ENCODE measurements at places on chromosomes 1 and 21.

GRCh38 chr1:196651637-196652215 lies at the start of gene CFH:
CFH (plus strand) TSS chr1:196652043; CDS start chr1:196652118, 75 bp downstream.
- DNase-seq, result peak; percentile 83

DNA sequence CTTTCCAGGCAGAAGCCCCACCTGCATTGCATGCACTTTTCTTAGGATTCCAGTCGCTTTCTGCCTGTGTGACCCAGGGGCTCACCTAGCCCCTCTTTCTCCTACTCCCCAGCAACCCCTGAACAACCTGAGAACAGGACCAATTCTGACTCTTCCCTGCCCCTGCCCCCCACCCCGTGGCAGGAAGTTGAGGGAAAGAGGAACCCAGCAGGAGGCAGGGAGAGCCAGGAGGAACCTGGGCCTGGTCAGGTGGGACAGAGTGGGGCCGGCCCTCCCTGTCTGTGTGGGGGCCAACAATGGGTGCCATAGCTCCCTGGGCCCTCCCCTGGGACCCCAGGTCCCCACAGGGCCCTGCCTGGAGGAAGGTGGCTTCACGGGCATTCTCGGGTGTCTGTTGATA lies 6.1 kb downstream of the BMP8A start:
- no peak for DNase-seq

DNA sequence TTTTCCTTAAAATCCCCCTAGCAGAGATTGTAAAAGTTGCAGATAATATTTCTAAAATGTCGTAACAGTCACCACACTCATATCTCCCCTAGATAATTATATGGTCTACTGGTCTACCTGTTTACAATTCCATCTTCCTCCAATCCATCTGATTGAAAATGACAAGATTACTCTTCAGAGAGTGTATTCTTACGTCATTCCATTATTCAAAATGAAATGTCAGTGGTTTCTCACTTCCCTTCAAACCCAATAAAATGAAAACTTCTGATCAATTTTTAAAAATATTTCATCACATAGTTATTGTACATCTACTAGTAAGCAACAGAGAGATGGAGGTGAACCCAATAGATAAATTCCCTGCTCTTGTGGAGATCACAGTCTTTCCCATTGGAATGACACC lies 202.2 kb upstream of the C8B start:
- DNase-seq, result no peak

DNA sequence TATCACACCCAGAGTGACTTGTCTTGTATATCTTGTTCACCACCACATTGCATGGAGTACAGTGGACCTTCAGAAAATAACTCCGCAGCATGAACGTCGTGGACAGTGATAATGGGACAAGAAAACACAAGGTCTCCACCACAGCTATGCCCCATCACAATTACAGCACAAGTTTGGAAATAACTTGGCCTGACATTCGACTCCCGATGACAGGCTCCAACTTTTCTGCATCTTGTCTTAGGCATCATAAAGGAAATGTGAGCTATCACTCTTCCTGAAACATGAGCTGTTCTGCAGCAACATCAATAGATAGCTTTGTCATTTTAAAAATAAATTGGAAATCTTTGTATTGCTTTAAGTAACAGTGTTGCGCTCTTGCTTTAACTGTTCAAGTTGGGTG lies 2.9 kb downstream of the RRP1B start:
- DNase-seq, result no peak

DNA sequence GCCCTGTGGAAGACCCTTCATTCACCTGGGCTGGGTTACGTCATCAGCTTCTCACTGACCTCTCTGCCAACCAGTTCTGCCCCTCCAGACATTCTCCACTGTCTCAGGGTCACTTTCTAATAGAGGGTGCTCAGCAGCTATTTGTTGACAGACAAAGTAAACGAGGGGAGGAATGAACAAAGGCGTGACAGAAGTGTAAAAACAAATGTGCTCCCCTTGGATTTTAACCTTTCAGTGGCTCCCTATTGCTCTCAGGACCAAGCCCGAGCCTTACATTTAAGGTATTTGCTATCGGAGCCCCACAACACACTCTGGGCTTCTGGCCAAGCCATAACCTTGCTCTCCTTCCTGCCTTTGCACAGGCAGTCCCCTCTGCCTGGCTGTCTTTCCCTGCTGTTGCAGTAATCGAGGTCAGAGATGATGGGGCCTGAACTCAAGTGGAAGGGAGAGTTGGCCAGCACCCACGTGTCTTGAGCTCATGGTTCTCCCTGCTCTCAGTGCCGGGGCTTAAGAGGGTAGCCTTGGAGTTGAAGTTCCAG lies 9.3 kb upstream of the MARCKSL1 start:
- no peak for DNase-seq

GRCh38 chr1:167404161-167404888 lies 114.0 kb downstream of the CD247 start:
- no peak for DNase-seq

- DNase-seq, result peak; percentile 49
These were observed 9.2 kb upstream of the IFI44 start for GRCh38 chr1:78640462-78640861.

DNA sequence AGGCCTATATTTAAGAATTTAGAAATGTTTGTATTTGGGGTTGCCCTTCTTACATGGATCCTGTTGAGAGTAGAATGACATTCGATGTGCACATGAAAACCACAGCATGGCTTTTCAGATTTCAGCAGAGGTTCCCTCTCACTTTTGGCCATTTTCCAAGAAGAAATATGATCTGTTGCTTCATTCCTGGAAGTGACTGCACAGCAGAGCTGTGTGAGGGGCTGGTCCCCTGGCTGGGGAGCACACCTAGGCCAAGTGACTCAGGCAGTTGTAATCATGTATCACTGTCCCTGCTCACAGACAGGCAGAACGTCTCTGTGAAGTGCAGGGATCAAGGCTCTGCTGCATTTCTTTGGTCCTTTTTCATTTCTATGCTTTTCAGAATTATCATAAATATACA lies 32.3 kb downstream of the AGT start:
- DNase-seq, result peak; percentile 54

- no peak for DNase-seq
These were observed 35.4 kb upstream of the CITED4 start for GRCh38 chr1:40897513-40897912.

DNA sequence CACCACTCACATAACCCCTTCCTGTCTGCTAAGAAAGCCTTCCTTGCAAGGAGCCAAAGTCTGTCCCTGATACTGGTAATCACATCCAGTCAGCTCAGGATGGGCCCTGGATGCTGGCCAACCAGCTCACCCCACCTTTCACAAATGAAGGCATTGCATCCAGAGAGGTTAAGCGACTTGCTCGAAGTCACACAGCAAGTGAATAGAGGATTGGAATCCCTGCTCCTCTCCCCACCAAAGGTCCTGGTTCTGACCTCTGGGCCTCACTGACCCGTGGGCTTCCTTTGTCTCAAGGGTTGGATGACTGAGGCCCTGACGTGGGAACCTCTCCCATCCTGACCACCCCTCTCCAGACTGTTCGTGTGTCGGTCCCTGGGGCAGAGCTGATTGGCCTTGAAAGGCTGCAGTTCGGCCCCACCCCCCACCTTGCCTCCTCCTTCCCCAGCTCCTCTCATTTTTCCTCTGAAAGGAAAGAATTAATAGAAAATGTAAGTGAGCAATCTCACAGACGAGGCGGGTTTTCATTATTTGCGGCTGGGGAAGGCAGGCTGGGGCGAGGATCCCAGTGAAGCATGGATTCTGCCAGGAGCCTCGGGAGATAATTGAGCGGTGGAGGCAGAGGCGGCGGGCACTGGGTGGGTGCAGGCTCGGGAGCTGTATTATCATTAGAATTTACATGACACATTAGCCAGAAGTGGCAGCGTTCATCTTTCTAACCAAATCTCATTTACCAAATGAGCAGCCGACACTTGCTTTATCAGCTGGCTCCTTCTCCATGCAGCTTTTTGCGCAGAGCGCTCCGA lies 101.5 kb upstream of the CSF3R start:
- DNase-seq, result no peak

DNA sequence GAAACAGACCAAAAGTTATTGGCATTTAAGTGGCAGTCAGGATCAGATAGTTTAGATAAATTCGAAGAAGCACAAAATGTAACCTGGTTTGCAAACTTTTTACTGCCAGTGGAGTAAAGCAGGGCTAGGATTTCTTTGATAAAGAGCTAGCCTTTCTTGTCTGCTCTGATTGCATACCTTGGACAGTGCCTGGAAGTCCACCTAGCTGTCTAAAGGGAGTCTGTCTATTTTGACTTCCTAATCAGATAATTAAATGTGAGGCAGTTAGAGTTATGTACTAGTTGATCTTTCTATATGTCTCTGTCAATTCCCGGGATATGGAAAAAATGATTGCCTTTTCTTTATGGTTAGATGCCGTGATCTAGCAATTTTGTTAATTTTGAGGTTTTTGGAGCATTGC lies 4.1 kb downstream of the GPSM2 start:
- no peak for DNase-seq

Measured in MV-4-11 (cell line).